ENCODE measurements at places on chromosomes 4 and X.

DNA sequence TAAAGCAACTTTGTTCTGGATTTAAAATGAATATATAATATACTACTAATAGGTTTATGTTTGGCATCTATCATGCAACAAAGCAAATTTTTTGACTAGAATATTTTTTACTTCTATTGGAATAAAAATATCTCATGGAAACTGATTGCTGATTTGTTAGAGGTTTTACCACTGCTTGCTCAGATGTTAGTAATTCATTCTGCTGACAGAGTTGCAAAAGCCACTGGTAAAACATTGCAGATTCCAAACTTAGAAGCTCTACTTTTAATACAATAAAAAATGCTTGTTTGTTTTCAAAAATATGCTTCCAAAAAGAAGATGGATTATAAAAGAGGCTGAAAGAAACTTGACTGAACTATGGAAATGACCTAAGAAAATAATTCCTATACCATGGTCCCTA lies 795.2 kb downstream of the PCDH18 start:
- DNase-seq, result no peak

- DNase-seq, result no peak
Measured at GRCh38 chrX:139448996-139449395, 81.5 kb upstream of the F9 start.

- DNase-seq, result no peak
Measured at GRCh38 chr4:21695141-21695540, 253.4 kb downstream of the KCNIP4 start.

DNA sequence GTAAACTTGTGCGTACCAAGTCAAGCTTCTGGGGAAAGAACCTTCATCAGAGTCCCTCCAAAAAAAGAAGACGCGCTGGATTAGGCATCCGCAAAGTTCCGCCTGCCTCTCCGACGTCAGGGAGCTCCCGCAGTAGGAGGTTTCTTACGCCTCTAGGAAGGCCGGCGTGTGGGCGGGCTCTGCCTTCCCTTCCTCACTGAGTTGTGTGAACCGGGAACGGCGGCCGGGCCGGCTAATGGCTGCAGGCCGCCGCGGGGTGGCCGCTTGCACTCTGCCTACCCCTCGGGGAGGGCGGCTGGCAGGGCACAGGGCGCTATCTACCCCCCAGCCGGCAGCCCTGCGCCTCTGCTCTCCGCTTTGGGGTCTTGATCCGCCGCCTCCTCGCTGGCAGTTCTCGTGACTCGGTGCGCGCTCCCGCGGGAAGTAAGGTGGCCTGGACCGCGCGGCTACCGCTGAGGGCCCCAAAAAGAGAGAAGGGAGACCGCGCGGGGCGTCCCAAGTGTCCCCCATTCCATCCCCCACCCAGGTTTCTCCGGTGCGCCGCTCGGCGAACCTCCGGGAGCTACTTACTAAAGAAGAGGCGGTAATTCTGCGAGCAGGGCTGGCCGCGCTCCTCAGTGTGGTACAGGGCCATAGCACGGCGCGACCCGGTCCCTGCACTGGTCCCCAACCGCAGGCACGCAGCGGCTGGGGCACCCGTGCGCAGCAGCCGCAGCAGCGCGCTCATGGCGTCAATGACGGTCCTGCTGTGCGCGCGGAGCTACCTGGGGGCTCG lies at the start of gene PPA2:
Gene PPA2, minus strand, starts transcription at position 739 of the 775 bp plus-strand sequence. Its CDS starts 12 bp downstream, at position 727.
- DNase-seq, result peak; percentile 90

DNA sequence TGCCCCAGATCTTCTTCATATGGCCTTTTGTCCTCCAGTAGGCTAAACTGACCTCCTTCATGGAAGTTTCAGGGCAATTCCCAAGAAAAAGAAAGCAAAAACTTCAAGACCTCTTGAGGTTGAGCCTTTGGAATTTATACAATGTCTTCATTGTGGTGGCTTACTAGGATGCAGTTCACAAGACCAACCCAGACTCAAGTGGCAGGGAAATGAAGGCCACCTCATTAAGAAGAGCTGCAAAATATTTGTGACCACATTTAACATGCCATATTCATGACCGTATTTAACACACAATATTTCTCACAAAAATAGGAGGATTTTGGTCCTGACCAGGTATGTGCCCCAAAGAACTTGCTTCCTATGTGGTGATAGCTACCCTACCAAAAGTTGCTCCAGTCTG lies 605.5 kb upstream of the PITX2 start:
- DNase-seq, result no peak

DNA sequence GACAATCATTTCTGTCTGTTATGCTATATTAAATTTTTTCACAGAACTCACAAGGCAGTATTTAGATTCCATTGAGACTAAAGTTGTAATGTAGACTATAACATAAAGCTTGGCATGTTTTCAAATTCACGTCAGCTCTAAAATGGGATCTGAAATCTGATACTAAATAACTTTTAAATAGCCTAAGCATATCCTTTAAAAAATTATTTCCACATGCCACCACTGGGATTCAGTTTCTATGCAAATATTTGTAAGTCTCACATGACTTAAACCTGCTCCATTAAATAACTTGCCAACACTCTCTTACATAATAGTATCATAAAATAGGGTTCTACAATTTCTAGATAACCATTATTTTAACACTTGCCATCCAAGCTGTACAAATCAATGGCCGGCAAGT lies 32.4 kb downstream of the KLHL8 start:
- no peak for DNase-seq

DNA sequence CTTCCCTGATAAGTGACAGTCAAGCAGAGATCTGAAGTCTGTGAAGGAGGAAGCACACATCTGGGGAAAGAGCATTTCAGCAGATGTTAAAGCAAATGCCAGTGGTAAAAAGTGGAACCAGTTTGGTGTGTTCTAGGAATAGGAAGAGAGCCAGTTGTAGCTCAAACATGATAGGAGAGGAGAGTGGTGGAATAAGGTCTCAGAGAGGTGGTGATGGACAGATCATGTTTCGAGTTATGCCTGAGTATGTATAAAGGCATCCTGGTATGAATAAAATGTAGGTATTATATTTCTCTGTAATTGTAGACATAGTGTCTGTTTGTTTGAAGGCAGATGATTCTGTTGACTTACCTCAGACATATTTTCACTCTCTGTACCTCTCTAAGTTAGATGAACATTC lies 89.1 kb downstream of the LARP7 start:
- DNase-seq, result no peak

GRCh38 chr4:53914313-53915016 lies 149.9 kb downstream of the CHIC2 start:
- peak; percentile 89 for DNase-seq

GRCh38 chr4:182917182-182918043 lies at the start of gene DCTD:
DCTD (minus strand) TSS chr4:182917386; CDS start chr4:182915568, 1,818 bp downstream.
- no peak for DNase-seq
